NCI-H1694 (cell line): ENCODE measurements at places on chromosomes 7 and 10.

DNA sequence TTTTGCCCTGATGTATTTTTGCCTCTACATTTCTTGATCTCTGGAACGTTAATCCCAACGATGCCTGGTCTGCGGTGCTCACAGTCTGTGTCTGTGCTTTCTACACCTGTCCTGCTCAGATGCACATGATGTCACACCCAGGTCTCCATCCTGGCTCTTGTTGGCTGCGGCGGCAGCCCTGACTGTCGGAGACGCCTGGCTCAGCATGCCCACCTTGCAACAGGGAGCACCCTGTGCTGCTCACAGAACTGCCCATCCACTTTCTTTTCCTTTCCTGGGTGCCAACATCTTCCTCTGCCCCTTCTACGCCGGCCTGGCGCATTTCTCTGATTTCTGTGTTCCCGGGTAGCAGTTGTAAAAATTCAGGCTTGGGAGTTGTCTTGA, 106.2 kb downstream of the CUX1 start:
- no peak for DNase-seq

DNA sequence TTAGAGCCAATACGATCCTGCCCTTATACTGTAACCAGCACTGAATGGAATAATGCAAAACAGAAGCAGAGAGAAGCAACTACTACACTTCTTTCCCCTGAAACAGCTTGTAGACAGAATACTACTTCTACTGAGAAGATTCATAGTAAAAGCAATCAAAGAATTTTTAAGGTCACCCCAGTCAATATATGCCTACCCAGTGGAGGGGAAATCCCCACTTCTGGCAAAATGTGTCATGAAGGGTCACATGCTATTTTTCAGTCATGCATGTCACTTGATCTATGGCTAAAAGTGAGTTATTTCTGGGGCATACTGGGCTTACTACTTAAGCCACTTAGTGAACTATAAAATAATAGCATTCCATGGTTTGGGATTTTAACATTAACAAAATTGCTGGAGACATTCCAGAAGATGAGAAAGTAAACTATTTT, 25.6 kb downstream of the IRF5 start:
- DNase-seq, result no peak

DNA sequence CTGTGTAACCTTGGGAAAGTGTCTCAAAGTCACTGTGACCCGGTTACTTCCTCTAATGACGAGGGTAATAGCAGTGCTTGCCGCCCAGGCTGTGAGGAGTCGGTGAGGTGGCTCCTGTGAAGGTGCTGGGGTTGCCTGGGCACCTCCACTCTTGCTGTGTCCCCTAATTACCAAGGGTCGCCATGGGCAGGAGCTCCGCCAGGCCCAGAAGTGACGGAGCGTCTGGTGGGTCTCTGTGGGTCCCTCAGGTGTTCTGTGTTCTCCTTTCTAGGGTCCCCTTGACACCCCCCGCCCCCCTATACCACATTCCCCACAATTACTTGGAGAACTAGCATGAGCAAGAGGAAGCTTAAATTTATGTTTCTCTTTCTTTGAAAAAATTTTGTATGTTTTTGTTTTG, 161.5 kb downstream of the WDR37 start:
- no peak for DNase-seq

GRCh38 chr7:133645884-133646391, 393.1 kb downstream of the EXOC4 start:
- DNase-seq, result no peak

- DNase-seq, result peak; percentile 50
Measured at GRCh38 chr7:113880559-113880958, 38.2 kb downstream of the PPP1R3A start.

DNA sequence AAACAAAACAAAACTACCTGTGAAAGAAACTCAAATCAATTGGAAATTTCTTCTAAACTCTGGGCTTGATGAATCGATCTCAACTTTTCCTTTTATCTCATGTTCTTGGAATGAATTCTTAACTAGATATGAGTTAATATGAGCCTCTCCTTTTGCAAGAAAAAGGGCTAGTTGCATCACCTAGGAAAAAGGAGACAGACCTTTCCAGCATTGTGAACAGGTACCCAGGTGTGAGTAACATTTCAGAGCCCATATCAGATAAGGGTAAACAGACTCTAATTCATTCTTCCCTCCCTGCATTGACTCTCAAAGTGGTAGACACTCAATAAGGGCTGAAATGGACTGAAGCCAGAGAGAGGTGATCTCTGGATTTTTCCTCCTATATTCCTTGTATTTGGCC, 103.8 kb upstream of the AGR3 start:
- no peak for DNase-seq

- DNase-seq, result no peak
Measured at GRCh38 chr7:111527545-111527944, 34.7 kb downstream of the IMMP2L start.

DNA sequence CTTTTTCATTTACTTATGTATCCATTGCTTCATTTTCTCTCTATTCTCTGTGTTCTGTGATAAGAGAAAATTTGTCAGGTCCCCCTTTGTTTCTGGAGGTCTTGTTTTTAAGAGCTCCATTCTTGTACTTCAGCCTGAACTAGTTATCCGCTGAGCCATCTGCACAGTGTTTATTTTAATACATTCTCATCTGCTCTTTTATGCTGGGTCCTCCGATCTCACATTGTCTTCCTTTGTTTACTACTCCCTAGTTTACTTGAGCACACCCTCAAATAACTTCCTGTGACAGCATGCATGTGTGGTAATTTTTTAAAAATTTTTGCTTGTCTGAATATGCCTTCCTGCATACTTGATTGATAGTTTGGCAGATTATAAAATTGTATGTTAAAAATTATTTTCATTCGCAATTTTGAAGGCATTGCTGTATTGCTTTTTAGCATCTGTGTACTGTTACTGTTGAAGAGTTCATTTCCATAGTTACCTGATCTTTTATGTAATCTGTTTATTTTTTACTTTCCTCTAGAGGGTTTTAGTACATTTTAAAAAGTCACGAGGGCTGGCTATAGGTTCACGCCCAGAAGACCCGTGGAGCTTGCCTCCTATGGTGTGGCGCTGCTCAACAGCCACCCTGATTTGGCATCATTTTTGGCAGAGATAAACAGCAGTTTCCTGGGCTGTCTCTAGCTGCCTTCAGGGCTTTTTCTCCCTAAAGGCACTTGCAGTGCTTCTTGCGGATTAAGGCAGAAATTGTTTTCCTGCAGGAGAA, 31.9 kb downstream of the RSBN1L start:
- DNase-seq, result peak; percentile 81

- DNase-seq, result no peak
Measured at GRCh38 chr7:131244259-131244852, 83.3 kb upstream of the MKLN1 start.

- DNase-seq, result no peak
Measured at GRCh38 chr10:8365935-8366911, 311.7 kb downstream of the GATA3 start.

- peak; percentile 95 for DNase-seq
Measured at GRCh38 chr7:31633894-31634494, 53.0 kb upstream of the PPP1R17 start.
